ENCODE measurements at places on chromosomes 11 and 22.
A peak's percentile ranks its signal among the peaks of the same experiment; 100 is the strongest.

DNA sequence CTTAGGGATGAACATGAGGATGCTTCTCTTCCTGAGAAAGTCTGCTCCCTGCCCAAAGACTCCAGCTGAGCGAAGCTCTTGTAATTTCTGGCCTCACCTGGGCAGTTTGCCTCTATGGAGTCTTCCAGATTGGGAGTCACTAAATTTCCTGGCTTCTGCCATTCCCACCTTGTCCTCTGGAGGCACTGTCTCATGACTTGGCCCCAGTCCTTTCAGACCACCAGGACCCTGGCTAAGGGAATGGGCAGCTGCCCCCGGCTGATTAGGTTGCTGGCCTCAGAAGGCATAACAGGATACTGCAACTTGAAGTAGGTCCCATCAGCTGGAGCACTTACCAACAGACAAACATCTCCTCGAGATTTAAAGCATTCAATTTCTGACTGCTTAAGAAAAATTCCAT is 128.1 kb upstream of the SPON1 start:
- DNase-seq: peak; percentile 22

- no peak for DNase-seq
Measured at GRCh38 chr11:130995266-130995665, 79.0 kb upstream of the SNX19 start.

DNA sequence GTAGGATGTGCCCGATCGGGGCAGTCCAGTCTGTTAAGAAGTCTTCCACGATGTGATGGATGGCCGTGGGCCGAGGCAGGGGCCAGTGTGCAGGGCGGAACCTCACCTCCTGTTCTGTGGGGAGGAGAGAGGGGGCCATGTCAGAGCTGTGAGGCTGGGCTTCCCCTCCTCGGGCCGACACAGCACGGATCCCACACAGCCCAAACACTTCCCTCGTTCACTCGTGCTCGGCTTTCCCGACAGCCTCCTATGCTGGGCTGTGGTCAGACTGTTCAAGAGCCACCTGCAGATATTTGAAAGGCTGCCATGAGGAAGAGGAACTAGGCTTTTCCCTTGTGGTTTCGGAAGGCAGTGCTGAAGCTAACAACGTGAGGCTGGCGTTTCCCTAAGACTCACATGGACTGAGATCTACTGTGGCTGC is 12.3 kb upstream of the TXN2 start:
- no peak for DNase-seq

DNA sequence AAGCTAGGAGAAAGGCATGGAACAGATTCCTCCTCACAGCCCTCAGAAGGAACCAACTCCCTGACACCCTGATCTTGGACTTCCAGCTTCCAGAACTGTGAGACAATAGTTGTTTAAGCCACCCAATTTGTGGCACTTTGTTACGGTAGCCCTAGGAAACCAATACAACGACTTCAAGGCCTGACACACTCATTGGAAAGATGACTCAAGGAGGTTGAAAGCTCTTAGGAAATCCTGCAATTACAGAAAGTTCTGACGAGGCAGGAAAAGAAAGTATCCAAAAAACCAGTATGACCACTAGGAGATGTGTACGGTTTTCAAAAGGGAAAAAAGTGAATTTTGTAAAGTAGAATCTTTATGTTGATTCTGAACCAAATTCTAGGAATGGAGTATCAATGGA is 161.4 kb downstream of the SWAP70 start:
- DNase-seq: no peak

GRCh38 chr11:26632691-26633159 is 60.7 kb upstream of the MUC15 start:
- DNase-seq: no peak

DNA sequence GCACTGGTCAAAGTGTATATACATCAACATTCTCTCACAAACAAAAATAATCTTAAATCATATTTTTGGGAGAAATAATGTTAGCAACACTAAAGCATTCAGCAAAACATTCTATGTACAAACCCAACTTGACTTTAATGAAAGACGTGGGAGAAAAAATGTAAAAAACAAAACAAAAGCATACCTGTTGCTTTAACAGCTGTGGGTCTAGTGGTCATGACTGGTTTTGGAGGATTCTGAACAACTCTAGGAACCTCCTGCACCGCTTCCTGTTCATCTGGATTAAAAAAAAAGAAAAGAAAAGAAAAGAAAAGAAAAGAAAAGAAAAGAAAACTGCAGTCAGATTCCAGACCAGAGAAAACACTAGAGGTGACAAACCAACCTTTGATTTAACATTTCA is 2.1 kb downstream of the FNBP4 start:
- DNase-seq: no peak
